ENCODE measurements at places on chromosomes 2 and 18. TPM values are rescaled to one million over a fixed set of nuclear protein-coding genes. Genes with fewer than 3 reads are reported as not detected.

NRP2 gene
- 1.1 TPM for total RNA-seq

NXPH2 gene
- not detected for total RNA-seq

PIEZO2 gene
- total RNA-seq = not detected

ASXL3 gene
- total RNA-seq = not detected

STK17B gene
- total RNA-seq = 157 TPM

CLHC1 gene
- total RNA-seq = 7.8 TPM

RAD51AP2 gene
- not detected for total RNA-seq

HOXD12 gene
- not detected for total RNA-seq

POTEJ gene
- total RNA-seq = not detected

CSRNP3 gene
- not detected for total RNA-seq

GRHL1 gene
- 0.76 TPM for total RNA-seq

ZSWIM2 gene
- total RNA-seq = not detected

COLEC12 gene
- not detected for total RNA-seq

STARD6 gene
- total RNA-seq = not detected

TOGARAM2 gene
- total RNA-seq = 1.9 TPM

SAG gene
- total RNA-seq = 0.31 TPM
